Activated CD8-positive, alpha-beta memory T cell treated with anti-CD3 and anti-CD28 coated beads, Interleukin-2, amount 10 ng/mL, durations not matched to agents 7 days and 5 days (primary cell): ENCODE measurements at places on chromosomes 5 and 9. TPM values are rescaled to one million over a fixed set of nuclear protein-coding genes. Genes with fewer than 3 reads are reported as not detected.

- DNase-seq = no peak
Measured at GRCh38 chr9:94085062-94085639, 887 bp downstream of the PTPDC1 start.

GRCh38 chr5:127933348-127933747 is 150.2 kb upstream of the SLC12A2 start:
- no peak for DNase-seq

- DNase-seq = no peak
Measured at GRCh38 chr5:4258170-4258569, 662.5 kb downstream of the IRX1 start.

The BTNL8 gene
- total RNA-seq = 1.7 TPM
